GM20000 (cell line): ENCODE measurements at places on chromosomes 3 and 15.

DNA sequence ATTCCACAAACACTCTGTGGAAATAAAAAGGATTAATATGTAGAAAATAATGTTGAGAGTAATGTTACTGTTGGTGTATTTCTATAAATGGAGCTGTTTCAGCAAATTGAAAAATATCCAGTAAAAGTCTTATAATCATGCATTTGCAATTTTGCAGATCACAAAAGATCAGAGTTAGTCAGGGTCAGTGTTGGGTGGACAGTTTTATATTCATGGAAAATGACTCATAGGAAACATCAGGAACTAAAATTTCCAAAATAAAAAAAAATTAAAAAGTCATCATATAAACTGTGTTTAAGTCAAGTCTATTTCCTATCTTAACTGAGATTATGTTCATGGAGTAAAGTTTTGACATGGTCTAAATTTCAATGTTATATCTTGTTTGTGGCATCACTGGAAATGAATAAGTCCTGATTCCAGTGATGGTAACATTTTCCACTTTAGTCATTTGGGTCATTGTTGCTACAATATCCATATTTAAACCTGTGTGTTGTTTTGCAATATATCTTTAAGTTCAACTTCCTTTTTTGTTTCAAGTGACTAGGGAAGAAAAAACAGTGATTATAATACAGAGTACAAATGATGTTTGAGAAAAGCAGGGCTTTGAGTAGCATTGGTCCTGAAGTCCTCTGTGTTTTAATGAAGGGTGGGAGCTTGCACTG lies 37.8 kb downstream of the MITF start:
- no peak for DNase-seq

GRCh38 chr15:69553686-69554085 lies 101.1 kb downstream of the RPLP1 start:
- DNase-seq = no peak

GRCh38 chr15:48823237-48823636 lies 12.4 kb upstream of the CEP152 start:
- DNase-seq = no peak

DNA sequence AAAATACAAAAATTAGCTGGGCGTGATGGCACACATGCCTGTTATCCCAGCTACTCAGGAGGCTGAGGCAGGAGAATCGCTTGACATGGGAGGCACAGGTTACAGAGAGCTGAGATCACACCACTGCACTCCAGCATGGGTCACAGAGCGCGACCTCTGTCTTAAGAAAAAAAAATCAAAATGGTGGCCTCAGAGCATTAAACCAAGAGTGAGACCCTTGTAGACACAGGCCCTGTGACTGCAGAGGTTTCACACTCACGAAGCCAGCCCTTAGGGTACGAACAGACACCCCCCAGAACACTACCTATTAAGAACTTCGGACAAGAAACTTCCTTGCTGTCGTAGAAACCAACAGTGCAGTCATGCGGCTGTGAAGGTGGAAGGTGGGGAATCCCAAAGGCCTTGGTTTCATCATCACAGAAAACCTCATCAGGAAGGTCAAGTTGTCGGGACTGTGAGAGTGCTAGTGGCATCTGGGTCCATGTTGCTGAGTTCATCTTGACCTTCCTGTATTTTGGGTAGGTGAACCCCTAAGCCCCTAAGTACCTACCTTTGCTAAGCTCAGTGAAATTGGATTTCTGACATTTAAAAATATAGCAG lies 4.8 kb upstream of the PDE8A start:
- DNase-seq = peak; percentile 41

DNA sequence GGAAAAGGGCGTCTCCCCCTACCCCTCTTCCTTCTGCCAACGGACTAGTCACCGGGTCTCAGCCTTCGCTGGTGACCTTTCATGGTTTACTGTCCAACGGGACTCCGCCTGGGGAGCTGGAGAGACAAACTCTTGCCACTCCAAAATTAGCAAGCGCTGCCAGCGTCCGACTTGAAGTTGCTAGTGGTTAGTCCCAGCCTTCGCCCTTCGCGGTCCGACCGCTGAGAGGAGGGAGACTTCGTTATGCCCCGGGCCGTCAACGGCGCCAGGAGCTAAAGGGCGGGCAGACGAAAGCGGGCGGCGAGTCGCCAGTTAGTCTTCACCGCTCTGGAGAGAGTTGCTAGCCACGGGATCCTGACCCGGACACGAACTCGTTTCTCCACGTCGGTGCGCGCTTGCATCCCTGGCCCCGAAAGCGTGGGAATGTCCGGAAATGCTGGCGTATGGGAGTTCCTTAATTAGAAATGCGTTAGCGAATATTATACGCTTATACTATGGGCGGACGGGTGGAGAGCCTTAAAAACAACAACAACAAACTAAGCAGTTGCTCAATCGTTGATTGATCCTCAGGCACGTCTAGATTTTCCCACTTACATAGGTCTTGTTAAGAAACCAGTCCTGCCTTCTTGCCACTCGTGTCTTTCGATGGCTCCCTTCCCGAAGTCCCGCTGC lies 716 bp downstream of the SMC4 start:
- DNase-seq = peak; percentile 37

- DNase-seq = no peak
Observed at GRCh38 chr3:101720851-101721840, 3.3 kb upstream of the CEP97 start.

DNA sequence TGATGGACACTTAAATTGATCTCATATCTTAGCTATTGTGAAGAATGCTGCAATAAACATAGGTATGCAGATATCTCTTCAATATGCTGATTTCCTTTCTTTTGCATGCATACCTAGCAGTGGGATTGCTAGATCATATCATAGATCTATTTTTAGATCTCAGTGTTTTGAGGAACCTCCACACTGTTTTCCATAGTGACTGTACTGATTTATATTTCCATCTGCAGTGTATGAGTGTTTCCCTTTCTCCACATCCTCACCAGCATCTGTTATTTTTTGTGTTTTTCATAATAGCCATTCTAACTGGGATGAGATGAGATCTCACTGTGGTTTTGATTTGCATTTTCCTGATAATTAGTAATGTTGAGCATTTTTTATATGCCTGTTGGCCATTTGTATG lies 17.1 kb upstream of the RASA2 start:
- no peak for DNase-seq

DNA sequence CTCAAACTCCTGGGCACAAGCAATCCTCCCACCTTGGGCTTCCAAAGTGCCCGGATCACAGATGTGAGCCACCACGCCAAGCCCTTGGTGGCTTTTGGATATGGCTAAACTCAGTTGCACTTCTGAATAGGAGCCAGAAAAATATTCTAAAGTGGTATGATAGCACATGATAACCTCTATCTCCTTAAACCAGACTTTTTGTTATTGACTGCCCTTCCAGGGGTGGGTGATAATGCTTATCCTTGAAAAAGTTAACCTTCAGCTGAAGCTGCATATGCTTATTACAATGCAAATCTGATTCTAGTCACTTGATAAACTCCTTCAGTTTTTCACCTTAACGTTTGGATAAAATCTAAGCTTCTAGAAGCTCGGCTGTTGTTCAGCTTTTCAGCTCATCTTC lies 6.3 kb downstream of the CCNB2 start:
- DNase-seq = no peak

GRCh38 chr3:48157202-48157840 lies 30.9 kb downstream of the CDC25A start:
- DNase-seq = no peak

GRCh38 chr3:102129760-102130608 lies 280.7 kb downstream of the NFKBIZ start:
- no peak for DNase-seq

DNA sequence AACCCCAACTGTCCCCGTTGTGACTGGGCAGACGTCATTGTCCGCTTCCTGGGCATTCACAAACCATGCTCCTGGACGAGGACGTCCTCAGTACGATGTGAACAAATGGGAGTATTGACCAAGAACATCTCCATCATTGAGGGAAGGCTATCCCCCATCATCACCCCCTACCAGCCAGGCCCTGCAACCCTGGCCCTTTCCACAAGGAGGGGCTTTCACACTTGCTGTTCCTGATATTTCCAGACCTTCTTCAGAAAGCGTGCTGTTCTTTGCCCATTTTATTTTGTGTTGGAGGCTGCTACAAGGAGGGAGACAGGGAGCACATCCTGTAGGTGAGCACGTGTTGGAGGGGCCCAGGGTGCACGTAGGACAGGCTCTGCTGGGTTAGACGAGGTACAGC lies 277.0 kb upstream of the LRRC3B start:
- DNase-seq = no peak

DNA sequence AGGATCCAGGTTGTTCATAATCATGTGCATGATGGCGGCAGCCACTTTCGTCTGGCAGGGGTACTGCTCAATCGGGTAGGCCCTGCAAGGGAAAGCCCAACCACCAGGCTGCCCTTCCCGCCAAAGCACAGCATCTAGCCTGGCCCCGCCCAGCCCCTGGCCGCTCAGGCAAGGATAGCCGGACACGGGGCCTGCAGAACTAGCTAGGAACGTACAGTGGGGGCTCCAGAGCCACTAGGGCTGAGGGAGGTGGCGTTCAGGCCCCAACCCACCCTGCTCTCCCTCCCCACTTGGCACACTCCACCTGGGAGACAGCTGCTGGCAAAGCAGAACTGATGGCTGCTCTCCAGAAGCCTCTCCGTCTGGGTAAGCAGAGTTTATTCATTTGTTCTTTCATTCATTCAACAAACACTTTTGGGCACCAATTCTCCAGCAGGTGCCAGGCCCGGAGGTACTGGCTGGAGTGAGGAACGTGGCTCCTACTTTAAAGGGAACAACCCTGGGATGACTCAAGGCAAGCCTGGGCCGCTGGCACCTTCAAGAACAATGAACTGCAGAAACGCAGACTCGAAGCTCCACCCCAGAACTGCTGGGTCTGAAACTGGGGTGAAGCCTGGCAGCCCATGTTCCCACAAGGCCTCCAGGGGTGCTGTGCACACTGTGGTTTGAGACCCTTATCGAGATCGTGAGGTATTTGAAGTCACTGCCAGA lies 7.8 kb downstream of the UROC1 start:
- DNase-seq = no peak

GRCh38 chr15:95501865-95502264 lies 828.6 kb upstream of the NR2F2 start:
- DNase-seq = no peak

DNA sequence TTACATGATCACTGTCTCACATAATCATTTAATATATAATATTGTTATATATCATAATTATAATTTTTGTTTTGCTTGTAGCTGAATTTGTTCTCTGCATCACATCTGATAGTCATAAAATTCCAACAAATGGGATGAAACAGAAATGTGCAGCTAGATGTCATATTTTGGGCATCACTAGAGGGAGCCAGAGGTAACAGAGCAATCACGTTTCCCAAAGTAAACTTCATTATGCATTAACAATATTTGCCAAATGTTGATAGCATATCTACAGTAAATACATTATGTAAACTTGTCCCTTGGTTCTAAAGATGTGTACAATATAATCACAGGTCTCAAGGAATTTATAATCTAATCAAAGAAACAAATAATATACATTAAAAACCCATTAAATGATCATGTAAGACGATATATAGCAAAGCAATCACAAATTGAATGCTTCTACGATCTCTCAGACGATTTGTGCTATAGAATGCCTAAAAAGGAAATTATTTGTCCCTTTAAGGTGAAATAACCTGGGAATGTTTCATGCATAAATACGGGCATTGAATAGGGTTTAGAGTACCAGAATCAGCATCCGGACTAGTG lies 234.2 kb upstream of the MCTP2 start:
- peak; percentile 11 for DNase-seq

- no peak for DNase-seq
Observed at GRCh38 chr15:60751985-60752952, 273.3 kb upstream of the ICE2 start.

DNA sequence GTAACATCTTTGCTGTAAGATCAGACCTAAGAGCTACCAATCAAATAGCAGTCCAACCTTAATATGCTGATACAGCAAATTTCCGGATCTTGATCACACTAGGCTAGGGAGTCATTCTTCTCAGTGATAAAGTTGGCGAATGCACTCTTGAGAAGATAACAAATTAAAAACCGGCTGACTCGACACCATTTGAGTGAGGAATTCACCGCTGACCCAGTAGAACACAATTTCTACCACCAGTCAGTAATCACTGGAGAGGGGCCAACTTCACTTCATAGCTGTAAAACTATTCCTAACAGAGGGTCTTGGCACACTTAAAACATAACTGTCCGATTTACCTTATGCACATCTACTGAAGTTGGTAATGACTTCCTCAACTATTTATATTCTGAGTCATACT lies 47.2 kb downstream of the MEIS2 start:
- DNase-seq = no peak

DNA sequence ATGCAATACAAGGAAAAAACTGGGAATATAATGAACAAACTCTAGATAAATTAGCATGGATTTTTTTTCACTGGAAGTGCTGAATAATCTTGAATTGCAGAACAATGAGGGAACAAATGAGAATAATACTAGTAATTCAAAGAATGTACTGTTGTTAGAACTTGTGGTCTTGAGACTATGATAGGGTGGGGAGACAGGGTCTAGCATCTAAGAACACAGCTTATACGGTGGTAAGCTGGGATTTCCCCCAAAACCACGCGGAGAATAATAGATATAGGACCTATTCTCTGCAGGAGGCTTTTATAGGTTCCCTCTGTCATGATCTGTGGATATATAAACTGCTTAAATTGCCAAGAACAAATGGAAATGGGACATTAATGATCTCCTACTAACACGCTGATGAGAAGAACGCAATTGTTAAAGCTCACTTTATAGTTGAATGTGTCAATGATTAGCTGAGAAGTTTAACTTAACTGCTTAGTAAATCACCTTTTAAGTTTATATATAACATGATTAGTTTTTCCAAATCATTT lies 692.3 kb downstream of the ZPLD1 start:
- no peak for DNase-seq
